ENCODE measurements at places on chromosomes 1 and 21. TPM values are rescaled to one million over a fixed set of nuclear protein-coding genes. Genes with fewer than 3 reads are reported as not detected.

Gene CSRP1
- total RNA-seq = 788 TPM

Gene FCRL1
- not detected for total RNA-seq

DNA sequence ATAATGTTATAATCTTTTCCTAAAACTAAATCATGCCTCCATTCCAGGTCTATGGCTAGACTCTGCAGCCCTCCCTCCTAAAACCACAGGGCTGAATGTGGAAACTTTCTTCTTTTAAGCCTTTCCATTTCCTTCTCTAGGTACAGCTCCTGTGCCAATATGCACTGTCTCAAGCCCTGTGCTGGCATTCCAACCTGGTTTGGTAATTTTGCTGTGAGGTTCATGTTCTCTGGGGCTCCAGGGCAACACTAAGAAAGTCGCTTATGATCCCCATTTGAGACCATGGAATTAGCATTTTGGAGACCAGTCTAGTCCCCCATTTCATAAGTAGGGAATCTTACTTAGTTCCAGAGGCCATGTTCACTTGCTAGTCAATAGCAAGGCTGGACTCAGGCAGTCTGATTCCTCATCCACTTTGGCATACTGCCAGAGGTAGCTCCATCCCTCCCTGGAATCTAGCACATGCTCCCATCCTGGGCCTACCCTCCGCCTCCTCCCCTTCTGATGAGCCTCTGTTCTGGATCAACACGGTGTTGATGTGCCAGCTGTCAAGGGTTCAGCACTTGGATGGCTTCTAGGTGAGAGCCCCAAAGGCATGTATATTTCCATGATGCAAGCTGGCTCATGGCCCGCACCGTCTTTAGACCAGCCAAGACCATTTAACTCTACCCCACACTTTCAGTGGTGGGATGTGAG lies 36.5 kb downstream of the ZMYND12 start:
- DNase-seq = peak; percentile 22

DNA sequence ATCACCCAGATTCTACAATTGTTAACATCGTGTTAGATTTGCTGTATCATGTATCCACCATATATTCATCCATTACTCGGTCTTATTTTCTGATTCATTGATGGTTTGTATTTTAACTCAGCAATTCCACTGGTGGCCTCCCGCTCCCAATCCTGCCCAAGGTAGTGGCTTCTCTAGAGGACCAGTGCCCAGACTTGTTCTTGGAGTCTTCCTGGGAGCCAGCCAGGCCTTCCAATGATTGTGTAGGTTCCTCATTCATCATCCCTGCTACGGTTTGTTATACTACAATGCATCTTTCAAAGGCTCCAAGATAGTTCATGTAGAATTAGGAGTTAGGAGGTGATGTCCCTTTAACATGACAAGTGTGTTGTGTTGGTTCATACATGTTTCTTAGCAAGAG lies 451.1 kb downstream of the SETD4 start:
- no peak for DNase-seq

DNA sequence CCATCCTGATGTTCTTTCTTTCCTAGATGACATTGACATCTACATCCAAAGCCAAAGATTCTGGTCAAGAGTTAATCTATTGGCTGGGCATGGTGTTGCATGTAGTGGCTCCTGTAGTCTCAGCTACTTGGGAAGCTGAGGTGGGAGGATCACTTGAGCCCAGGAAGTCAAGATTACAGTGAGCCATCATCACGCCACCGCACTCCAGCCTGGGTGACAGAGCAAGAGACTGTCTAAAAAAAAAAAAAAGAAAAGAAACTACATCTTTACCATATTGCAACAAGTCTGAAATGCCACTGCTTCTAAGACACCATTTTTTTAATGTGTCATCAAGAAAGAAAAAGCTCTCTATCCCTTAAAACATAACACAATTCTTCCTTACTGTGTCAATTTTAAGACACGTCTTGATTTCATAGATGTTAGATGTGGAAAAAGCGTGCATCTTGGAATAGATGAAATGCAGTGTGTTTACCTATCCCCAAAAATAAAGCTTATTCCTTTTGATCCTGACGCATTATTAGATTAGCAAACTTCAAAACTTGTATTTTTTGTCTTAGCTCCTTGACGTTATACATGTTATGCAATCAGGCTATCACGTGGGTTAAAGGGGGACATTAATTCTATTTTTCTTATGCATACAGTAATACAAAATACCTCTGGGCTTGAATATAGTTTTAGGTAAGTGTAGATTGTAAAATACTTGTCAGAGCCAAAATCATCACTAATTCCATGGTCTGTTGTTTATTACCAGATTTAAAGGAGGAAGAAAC lies 46.3 kb downstream of the ELAPOR1 start:
- DNase-seq = no peak

DNA sequence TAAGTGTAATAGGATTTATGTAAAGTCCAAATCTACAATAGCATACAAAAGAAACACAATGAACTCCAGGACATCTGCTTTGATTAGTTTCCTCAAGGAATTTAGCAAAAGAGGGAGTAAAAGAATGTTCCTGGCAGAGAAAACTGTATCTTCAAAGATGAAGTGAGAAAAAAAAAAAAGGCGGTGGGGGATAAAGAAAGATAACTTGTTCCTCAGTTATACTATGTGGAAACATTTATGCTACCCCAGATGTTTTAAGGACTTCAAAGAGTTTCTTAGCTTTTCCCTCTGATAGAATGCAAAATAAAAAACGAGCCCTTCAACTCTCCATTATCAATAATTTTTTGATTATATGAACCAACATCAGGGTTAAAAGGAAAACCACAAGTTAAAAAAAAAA lies 908.9 kb upstream of the ADGRL2 start:
- DNase-seq = no peak

DNA sequence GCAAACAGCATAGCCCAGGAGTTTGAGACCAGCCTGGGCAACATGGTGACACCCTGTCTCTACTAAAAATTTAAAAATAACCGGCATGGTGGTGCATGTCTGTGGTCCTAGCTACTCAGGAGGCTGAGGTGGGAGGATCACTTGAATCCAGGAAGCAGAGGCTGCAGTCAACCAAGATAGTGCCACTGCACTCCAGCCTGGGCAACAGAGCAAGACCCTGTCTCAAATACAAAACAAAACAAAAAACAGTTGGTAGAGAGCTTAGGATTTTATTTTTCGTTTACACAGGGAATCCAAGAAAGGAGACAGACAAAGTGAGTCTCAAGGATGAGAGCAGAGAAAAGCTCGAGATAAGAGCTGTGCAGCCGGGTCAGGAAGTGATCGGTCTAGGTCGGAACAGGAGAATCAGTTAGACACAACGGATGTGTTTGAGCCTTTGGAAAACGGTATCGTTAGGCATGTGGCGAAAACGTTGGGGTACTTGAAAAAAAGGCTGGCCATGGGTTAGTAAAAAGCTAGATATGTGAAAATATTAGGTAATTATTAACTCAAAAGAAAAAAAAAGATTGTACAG lies 1.7 kb upstream of the MIB2 start:
- DNase-seq = no peak

DNA sequence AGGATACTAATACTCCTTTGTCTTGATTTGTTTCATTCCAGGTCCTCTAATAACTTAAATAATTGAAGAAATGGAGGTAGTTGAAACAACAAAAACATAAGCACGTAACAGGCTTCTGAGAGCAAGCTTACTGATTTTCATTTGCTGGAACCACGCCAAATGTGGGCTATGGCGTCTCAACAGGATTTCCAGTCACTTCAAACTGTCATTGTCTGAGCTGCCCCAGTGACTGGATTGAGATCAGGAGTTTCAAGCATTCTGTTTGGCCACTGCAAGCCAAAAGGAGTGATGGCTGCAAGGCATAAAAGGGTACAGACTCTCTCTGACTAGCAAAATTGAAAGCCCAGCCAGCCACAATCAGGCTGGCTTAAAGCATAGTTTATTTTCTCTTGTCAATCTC lies 289.9 kb downstream of the DPYD start:
- DNase-seq = no peak

- no peak for DNase-seq
Measured at GRCh38 chr1:228872080-228872479, 136.8 kb downstream of the RHOU start.

- DNase-seq = no peak
Measured at GRCh38 chr1:28144203-28145135, 32.0 kb downstream of the PTAFR start.

- peak; percentile 37 for DNase-seq
Measured at GRCh38 chr1:3695326-3696217, 43.3 kb downstream of the TP73 start.

DNA sequence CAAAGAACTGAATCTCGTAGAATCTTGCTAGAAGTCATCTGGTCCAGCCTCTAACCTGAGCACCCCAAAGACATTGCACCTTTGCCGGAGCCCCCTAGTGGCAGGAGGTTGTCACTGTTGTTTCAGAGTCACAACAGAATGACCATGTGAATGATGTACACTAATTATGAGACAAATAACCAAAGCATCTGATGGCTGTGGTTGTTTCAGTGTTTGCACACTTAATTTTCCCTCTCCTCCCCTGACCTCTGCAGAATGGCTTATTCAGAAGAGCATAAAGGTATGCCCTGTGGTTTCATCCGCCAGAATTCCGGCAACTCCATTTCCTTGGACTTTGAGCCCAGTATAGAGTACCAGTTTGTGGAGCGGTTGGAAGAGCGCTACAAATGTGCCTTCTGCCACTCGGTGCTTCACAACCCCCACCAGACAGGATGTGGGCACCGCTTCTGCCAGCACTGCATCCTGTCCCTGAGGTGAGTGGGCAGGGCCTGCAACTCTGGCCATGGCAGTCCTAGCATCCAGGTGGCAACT lies 26.4 kb downstream of the TRAF5 start:
- peak; percentile 73 for DNase-seq

GRCh38 chr1:40308036-40308727 lies 8.9 kb downstream of the COL9A2 start:
- DNase-seq = no peak

Gene LRRC38
- total RNA-seq = not detected

DNA sequence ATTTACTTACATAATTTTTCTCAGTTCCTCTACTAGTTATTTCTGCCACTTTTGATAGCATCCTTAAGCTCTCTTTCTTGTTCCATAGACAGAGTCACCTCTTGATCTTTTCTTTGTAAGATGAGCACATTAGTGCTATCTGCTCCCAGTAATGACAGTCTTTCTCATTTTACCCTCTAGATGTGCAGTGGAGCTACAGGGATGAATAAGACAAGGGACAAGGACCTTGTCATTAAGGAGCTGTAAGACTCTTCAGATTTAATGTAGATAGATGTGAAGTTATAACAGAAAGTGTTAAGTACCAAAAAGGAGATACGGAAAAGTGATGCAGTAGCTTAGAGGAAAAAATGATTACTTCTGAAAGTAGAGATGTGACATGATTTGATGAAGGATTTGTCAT lies 20.4 kb downstream of the SCP2 start:
- DNase-seq = no peak

DNA sequence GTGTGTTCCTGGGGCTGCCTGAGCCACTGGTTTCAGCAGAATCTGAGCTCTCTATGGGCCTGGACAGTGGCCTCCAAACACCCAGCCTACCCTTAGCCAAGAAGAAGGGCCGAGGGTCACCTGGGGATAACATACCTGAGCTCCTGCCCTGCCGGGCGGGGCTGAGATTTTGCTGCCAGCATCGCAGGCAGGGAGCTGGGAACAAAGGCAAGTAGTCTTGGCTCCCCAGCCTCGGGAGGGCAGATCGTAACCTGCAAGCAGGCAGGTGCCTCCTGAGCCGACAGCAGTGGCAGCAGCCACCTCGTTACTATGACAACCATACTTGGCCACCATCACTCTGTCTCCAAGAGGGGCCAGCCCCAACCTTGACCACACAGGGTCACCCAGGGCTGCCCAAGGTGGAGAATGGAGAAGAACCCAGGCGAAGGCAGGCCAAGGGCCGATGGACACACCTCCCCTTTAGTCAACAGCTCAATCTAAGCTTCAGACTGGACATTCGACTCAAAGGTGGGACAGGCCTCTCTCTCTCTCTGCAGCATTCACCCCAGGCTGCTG lies 54.6 kb downstream of the TOMM20 start:
- DNase-seq = peak; percentile 74

- DNase-seq = no peak
Measured at GRCh38 chr1:92817986-92818764, 13.7 kb upstream of the RPL5 start.

Gene ERG
- total RNA-seq = 3.3 TPM

Gene ZNF683
- total RNA-seq = not detected

DNA sequence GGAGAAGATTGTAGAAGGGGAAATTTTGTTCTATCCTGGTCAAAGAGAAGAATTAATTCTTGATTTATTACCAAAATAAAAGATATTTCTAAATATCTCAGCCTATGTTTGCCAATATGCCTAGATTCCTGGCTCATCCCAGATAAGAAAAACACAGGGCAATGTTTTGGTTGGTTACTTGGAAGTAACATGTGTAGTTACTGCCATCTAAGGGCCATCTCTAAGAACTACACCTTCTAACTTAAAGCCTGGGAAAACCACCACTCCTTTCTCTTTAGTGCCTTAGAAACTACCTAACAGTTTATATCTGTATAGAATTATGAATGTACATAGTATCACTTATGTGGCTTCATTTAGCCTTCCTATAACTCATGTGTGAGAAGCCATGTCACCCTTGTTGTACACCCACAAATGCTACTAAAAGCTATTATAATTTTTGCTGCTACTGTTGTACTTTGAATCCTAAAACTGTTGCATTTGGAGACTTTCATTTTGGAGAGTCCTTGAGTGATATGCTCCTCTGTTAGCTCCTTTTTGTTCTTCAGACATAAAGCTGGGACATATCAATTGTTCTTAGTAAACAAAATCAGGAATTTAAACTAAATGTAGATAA lies 4.5 kb downstream of the AIM2 start:
- no peak for DNase-seq

Gene KRTAP19-3
- not detected for total RNA-seq

GRCh38 chr1:168338589-168339503 lies 58.2 kb downstream of the TBX19 start:
- no peak for DNase-seq

DNA sequence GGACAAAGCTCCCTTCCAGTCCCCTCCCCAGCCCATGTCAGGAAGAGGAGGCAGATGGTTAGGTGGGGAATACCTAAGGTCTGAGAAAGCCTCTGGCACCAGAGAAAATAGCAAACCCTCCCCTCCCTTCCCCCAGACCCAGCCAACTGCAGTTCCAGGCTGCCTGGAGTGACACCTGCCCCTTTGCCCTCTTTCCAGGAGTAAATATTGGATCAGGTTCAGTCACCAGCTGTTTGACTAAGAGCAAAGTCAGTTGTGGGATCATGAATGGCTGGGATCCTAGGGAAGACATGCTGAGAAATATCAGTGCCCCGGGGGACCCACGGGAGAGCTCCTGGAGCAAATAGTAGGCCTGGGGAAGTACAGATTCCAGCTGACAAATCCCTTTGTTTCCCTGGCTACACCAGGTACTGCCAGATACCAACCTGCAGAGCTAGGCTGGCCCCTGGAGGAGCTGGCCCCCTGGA lies 12.2 kb upstream of the CDK18 start:
- no peak for DNase-seq

GRCh38 chr21:23247334-23247733 lies 2249.1 kb downstream of the NCAM2 start:
- DNase-seq = no peak
